ENCODE measurements at places on chromosomes 1 and 21.

DNA sequence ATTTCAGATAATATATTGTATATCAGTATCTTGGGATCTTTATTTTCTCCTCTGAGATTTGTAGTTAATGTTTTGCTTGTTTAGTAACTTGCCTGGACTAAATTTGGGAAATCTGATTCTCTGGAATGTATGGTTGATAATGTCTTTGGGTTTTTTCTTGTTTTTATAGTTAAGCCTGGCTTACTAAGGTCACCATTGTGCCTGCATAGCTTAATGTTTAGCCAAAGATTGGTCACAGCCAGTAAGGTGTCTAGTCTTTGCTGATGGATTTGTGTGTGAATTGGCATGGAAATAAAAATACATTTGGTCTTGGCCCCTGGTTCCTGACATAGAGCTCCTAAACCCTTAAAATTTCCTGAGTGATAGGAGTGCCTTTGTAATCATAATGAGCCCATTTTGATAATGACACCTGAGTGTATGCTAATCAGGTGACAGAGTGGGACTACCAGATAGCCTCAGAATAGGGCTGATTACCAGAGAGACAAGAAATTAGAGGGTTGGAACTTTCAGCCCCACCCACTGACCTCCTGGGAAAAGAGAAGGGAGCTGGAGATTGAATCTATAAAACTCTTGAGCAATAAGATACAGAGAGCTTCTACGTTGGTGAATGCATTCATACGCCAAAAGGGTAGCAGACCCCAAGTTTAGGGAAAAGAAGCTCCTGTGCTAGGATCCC is 47.9 kb upstream of the NUF2 start:
- DNase-seq, result no peak

GRCh38 chr1:113242481-113242880 is 147.8 kb upstream of the MAGI3 start:
- no peak for DNase-seq

DNA sequence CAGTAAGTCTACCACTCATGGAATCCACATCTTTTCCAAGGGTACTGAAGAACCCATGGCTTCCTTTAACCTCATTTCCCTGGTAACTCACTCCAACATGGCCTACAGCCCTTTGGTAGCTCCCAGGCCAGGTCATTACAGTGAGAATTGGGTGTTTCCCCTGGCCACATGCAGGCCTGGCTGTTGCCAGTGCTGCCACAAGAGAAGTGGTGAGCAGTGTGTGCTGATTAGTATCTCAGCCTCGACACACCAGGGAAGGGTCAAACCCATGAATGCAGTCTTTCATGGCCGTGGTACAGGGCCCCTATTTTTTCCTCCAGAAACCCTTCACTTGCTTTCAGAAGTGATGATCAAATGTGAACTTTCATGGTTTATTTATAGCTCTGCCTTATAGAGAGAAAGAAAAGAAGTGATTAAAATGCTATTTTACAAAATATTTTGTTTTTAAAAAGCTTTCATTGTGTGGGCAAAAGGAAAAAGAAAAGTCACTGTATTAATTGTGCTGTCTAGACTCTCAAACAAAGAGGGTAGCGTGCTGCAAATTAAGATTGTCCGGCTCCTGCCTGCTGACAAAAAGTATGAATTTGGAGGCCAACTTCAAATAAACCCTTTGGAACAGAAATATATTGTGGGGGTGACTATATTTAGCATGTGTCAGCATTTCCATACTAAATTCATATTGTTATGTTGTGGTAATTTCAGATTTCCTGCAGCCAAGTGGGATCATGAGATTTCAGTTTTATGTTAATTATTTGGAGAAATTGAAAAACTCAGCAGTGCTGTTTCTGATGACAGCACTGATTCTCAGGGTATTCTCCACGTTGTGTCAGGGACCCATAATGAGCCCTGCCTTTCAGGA is 62.0 kb upstream of the HOOK1 start:
- no peak for DNase-seq

GRCh38 chr21:28805885-28806284 is 186.8 kb downstream of the LTN1 start:
- no peak for DNase-seq

- no peak for DNase-seq
Observed at GRCh38 chr1:230441183-230442029, 15.3 kb upstream of the PGBD5 start.

All from activated CD4-positive, alpha-beta T cell treated with anti-CD3 and anti-CD28 coated beads for 1 hour (primary cell).